ENCODE measurements at places on chromosomes 3 and 15.

DNA sequence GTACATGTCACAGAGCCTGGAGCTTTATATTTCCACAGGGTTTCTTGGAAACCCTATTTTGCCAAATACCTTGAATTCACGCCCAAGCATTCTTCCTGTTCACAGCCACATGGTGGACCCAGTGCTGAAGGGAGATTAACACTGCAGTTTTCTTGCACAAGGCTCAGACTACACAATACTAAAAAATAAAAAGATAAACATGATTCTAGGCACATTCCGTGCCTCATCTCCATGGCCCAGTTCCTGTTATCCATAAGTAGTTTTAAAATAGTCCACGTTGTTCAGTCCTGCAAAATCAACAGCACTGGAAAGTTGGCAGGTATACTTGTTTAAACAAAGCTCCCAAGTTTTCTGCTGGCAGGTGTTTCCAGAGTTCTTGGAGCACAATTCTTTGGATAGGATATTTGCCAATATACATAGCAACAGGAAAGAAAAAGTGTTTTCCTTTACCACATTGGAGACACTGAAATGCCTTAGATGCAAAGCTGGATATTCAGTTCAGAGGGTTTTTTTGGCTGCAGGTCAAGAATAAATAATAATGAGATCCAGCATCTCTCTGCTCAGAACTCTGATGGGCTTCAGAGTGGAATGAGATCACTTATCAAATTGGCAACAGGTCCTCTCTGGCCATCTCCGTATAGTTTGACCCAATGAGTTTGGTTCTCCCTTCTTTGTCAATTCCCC is 88.1 kb upstream of the TGFBR2 start:
- DNase-seq: peak; percentile 80

DNA sequence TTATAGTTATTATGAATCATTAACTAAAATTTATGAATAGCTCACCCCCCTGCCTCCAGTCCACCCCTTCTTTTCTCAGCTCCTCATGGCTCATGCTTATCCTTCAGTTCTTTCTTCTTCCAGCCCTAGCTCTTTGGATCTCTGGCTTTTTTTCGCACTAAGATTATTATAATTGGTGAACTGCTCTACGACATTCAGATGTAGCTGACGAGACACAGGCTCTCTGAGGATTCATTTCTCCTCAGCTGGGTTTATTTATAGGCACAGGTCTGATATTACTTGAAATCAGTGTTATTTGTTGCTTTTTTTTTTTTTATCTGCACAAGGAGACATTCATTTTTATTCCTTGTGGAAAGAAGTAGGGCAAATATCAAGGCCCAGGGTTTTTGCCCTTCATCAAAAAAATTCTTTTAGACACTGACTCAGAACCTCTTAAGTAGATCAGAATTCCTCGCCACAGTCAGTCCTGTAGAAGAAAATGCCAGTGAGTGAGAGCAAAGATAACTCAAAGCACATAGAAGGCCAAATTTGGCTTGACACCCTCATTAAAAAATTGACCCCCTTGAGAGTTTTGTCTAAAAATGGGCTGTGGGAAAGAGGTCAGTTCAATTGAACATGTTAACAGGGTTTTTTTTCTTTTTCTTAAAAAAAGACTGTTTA is 106.6 kb downstream of the MYH15 start:
- peak; percentile 27 for DNase-seq

DNA sequence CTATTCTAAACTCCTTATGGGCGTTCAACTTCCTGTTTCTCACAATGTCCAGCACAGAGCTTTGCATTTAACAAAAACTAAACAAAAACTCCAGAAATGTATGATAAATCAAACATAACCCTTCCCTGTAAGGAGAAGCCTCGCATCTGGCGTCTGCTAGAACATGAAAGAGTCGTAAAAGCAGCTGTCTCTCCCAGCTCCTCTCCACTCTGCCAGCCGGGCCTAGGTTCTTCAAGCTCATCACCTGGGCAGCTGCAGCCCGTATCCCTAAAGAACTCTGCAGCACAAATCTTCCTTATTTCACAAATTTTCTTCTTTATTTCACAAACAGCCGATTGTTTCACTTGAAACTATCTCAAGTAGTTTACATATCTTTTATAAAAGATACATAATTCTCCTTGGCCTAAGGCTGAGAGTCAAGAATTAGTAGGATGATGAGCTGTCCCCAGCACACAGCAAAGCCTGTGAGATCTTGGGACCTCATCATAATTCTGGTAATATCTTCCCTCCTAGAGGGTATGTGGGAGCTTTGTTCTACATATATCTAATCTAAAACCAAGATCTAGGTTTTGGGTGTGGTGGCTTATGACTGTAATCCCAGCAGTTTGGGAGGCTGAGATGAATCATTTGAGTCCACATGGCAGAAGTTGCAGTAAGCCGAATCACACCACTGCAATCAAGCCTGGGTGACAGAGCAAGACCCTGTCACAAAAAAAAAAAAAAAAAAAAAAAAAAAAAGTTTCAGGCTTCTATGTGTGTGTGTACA is 35.3 kb downstream of the ANXA2 start:
- peak; percentile 83 for DNase-seq

GRCh38 chr3:130395331-130395730 is 49.9 kb downstream of the COL6A5 start:
- DNase-seq: no peak

DNA sequence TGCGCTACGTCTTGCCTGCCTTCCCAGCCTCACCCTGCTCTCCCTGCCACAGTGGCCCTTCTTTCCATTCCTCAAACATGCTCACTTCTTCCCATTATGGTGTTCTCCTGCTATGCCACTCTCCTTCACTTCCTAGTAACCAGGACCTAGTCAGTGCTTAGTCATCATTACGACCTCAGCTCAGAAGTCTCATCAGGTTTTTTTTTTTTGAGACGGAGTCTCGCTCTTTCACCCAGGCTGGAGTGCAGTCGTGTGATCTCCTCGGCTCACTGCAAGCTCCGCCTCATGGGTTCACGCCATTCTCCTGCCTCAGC is 149.5 kb downstream of the GREM1 start:
- peak; percentile 90 for DNase-seq

- no peak for DNase-seq
Measured at GRCh38 chr3:14793126-14793857, 25.5 kb upstream of the FGD5 start.

- peak; percentile 30 for DNase-seq
Measured at GRCh38 chr3:52153389-52154096, 680 bp downstream of the POC1A start.

DNA sequence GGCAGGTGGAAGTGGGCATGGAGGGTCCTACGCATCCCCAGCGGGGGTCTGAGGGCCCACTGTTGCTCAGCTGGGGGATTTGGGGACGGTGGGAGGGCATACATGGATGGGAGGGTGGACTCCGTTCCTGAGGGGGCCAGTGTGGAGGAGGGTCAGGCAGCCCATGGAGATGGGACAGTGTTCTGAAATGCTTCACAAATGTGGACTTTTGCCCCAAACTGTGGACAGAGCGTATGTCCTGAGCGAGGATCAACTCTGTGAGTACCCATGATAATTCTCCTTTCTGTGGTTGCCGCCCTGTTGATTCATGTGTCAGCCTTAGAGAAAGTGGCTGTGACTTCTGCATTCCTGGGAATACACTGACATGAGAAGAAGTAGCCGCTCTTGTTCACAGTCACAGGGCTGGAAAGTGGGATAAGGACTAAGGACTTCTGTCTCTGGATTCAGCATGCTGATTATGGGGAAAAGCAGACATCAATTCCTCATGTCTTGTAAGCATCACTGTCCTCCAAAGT is 33.4 kb downstream of the SMAD3 start:
- peak; percentile 48 for DNase-seq

DNA sequence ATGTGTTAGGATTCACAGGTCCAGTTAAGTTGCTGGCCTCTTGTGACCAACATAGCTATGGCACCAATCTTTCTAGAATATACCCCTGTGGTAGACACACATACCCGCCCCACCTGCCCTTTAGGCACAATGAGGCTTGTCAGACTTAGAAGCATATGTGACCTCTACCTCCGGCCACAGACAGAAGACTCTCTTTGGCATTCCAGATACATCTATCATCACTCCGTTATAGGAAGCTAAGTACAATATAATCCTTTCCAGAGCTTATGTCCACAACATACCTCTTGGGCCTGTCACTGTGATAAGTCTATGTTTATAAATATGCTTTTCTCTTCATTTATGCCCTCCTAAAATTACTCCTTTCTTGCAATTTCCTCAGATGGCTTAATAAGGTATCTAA is 39.8 kb downstream of the CD47 start:
- DNase-seq: no peak

- no peak for DNase-seq
Measured at GRCh38 chr3:172622916-172623700, 87.8 kb downstream of the NCEH1 start.

DNA sequence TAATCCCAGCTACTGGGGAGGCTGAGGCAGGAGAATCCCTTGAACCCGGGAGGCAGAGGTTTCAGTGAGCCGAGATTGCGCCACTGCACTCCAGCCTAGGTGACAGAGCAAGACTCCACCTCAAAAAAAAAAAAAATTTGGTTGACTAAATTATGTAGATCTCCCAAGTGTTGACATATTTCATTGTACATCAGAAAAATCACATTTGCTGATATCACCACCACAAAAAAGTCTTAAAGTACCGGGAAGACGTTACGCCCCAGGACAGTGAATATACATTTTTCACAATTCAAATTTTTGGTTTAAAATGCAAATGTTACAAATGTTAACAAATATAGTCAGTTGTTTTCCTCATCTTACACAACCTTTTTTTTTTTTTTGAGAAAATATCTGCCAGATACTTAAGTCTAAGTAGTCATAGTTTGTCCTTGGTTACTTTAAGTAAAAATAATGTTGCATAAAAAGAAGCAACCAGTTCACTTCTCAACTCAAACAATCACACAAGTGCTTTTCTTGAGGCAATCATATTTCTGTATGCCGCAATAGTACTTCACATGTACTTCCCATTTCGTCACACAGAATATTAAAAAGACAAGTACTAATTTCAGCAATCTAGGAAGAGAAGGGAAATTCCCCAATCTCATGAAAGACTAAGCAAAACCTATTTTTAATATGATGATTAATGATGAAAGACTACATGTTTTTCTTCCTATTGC is 41.0 kb upstream of the TCF12 start:
- peak; percentile 27 for DNase-seq

- DNase-seq: no peak
Measured at GRCh38 chr15:68232937-68233336, 3.4 kb upstream of the CLN6 start.

DNA sequence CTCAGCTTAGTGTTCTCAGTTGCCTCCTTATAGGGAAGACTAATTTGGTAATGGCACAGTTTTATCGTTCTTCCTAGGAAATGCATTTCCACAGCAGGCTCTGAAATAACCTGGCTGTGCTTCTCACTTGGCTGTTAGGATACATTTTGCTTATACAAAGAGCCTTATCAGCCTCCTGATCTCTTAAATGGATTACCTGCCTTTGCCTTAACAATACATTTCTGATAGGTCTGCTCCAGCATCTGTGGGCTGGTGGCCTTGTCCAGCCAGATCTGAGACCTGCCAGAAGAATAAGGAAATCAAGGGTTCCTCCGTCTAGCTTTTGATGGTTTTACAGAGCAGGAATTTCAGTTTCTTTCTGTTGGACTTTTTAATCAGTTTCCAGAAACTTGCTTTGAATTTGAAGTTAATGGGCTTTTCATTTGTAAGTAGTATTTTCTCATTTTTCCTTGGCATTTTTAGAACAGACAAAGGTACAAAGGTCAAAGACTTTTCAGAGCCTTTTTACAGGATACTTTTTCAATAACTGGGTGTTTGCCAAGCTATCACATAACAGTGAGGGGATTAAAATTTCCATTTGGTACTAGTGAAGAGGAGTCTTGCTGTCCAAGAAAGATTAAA is 116.3 kb downstream of the AKAP13 start:
- no peak for DNase-seq

DNA sequence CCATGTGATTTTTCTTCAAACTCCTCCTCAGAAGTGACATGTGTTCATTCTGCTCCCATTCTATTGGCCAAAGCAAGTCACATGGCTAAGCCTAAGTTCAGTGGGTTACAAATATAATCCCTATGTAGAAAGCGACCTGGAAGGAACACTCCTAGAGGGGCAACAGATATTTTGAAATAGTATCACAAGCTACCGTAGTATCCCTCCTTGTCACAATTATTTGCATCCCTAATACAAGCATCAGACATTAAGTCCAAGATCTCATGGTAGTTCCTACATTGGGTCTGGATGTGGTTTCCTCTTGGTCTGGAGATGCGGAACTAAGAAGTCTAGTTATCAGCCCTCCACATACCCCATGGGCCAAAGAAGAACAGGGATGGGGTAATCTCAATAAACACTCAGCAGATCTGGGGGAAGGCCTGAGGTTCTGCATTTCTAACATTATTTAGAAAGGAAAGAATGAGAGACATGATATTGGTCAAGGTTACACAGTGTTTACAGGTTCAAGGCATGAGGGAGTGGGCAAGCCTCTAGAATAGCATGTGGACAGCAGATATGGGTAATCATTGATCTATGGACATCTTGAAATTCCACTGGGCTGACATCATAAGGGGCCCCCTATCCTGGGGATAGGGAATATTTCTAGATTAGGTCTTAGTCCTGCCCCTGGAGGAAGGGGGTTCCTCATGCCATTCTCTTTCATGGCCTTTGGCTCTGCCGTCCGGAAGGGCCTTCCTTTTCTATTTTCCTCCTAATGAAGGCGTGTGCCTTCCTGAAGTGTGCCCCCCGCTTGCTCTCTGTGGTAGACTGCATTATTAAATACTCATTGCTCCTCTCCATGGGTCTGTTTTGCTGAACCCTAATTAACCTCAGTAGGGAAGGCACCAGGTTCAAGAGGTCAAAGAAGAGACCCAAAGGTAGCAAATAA is 17.8 kb upstream of the ABHD2 start:
- no peak for DNase-seq

DNA sequence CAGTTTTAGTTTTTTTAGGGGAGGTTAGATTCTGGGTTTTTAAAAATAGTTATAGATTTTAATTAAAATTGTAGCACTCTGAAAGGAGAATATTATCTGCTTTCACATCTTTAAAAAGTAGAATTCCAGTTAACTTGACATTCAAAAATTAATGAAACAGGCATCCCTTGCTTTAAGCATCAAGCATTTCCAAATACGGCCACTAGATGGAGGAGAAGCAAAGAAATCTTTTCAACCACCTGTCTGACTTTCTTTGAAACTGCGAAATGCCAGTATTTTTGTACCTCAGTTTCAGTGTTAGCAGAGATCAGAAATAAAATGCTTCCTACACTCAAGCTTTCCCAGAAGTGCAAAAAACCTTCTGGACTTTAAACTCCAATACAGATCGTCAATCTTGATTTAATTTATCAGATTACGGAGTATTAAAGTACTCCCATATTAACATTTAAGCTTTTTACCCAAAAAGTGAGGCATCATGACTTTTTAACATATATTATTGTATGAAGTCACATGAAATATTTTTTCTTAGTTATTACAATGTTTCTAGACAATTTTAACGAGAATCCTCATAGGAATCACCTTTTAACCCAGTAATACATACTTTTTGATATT is 153.3 kb downstream of the P3H2 start:
- peak; percentile 58 for DNase-seq

DNA sequence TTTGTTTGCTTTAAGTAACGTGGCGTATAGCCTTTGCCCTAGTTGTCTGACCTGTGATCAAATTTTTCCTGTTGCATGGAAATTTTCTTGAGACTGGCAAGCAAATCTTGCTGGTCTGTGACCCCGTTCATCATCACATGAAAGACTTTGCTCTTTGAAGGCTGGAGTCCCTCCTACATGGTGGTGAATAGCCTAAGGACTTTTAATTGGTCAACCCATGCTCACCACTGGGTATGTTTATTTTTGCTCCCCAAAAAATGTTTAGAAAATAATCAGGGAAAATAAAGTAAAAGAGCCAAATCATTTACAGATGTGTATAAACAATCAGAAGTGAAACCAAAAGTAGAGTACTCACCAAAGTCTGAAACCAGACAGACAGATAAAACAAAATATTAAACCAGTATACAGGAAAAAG is 1075.3 kb upstream of the ALCAM start:
- peak; percentile 11 for DNase-seq

GRCh38 chr3:16252988-16253387 is 11.8 kb downstream of the DPH3 start:
- DNase-seq: no peak
